ENCODE measurements at places on chromosomes 6 and 20. TPM values are rescaled to one million over a fixed set of nuclear protein-coding genes. Genes with fewer than 3 reads are reported as not detected.
A peak's percentile ranks its signal among the peaks of the same experiment; 100 is the strongest.

DNA sequence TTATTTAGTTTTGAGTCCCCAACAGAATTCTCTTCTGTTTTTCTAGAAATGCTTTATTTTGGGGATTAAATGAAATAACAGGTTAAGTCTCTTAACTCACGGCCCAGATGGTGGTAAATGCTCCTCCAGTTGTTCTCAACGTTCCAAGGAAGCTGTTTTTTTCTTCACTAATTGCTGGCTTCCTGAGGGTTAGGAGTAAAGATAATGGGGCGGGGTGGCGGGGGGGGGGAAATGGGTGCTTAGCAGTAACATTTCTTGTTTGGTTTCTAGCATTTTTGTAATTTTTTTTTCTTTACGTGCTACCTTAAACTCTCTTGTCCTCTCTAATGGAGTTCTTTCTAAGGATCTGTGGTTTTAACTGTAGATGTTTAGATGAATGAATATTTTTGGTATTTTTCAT lies 2.2 kb downstream of the SRSF3 start:
- no peak for DNase-seq

DNA sequence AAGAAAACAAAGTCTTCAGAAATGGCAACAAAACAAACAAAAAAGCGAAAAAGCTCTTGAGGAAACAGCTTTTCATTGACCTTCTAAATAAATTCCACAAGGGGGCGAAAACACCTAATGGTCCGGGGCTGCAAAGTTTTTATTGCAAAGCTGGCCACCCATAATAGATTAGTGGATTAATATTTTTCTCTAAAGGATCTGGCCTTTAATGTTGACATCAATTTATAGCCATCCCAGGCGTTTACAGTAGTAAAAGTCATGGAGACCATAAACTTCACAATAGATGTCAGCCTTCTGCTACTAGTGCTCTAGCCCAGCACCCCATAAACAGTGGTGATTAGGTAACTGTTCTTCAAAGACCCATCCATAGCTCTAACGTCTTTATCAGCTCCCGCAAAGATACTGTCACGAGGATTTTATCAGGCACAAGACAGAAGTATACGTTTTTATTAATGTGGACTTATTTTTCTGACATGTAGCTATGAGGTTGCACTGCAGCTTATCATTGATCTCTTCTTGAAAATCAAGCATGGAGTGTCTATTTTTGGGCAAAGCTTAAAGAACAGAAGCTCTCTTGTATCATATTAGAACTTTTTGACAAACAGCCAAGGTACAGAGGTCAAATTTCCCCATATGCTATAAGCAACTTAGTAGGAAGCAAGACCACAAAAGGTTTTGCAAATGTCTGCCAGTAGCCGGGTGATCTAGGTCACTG lies 4.7 kb downstream of the CITED2 start:
- DNase-seq = no peak

DNA sequence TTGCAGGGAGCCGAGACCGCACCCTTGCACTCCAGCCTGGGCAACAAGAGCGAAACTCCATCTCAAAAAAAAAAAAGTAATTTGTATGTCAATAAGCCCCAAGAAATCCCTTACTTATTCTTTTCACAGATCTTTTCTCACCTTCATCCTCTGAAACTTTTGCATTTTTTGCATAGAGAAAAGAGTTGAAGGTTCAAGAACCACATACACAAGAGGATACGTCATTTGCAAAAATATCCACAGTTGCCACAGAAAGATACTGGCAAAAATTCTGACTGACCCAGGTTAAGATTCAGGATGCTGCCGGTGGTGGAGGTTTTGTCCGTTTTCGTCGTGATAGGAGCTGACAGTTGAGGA lies 94.5 kb downstream of the ZMYND8 start:
- DNase-seq = no peak

DNA sequence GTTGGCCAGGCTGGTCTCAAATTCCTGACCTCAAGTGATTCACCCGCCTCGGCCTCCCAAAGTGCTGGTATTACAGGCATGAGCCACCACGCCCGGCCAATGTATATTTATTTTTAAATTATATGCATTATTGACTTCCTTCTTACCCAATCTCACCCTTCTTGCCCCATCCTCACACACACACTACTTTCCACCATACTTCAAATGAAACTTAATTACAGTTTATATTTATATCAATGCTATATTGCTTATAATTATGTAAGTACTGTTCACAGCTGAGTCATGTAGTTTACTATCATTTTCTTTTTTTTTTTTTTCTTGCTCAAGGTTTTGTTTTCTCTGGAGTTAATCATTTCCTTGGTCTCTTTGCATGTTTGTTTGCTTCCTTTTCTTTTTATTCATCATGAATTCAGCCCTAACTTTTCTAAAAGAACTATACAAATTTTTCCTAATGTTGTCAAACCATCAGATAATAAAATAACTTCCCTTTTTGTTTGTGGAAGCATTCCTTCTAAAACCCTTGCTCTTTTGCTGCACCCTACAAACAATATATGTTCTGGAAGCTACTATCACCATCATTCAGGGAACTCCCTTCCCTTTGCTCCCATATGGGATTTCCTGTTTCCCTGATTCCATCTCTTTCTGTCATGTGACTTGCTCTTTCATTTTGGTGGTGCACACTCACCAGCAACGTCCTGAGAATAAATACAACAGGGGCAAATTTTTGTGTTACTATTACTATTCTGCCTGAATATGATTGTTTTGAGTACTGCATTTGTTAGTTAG lies 201.7 kb upstream of the SASH1 start:
- no peak for DNase-seq

DNA sequence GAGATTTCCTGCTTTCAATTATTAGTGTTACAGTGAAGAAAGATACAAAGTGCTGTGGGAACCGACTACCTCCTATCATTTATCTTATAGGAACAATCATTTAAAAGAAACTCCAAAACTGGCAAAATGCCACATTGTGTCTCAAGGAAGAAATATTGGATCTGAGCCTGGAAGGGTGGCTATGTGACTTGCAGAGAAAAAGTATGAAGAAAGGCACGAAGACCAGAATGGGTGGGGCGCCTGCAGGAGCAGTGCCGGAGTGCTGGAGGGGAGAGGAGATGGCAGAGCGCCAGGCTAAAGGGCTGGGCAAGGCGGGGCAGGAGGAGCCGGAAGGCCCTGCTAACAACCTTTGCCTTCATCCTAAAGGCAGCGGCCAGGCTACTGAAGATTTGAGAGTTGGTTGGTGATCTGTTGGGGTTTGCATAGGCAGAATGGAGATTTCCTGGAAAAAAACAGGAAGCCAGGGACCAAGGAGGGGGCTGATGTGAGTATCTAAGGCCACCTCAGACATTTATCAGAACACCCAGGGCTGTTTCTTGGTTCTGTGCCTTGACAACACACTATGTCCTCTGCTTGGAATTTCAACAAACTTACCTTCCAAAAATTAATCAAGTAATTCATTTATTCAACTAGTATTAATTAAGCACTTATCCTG lies 125.6 kb downstream of the MAFB start:
- DNase-seq = peak; percentile 83

DNA sequence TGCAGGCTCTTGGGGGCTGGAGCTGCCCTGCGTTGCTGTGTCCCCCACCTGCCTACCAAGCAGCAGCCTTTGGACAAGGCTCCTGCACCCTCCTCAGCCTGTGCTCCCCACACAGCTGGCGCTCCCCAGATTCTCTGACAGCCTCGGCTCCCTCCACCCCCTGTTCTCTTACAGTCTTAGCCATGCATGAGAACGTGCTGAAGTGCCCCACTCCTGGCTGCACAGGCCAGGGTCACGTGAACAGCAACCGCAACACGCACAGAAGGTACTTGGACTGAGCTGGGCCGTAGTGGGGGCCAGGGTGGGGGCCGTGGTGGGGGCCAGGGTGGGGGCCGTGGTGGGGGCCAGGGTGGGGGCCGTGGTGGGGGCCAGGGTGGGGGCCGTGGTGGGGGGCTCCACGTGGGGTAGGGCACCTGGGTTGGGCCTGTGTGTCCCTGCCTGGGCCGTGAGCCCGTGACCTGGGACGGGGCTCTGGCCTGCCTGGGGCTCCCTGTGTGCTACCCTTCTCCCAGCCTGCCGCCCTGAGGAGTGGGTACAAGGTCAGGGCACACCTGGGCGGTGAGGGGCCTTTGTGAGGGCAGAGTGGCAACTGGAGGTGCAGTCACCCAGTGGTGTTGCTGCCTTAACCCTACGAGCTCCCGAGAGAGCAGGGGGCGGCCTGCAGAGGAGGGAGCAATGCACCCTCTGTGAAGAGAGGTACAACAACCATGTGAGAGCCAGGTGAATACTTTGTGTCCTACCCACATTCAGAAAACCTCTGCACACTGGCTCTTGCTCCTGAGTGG lies 43.5 kb upstream of the PCMTD2 start:
- DNase-seq = no peak

DNA sequence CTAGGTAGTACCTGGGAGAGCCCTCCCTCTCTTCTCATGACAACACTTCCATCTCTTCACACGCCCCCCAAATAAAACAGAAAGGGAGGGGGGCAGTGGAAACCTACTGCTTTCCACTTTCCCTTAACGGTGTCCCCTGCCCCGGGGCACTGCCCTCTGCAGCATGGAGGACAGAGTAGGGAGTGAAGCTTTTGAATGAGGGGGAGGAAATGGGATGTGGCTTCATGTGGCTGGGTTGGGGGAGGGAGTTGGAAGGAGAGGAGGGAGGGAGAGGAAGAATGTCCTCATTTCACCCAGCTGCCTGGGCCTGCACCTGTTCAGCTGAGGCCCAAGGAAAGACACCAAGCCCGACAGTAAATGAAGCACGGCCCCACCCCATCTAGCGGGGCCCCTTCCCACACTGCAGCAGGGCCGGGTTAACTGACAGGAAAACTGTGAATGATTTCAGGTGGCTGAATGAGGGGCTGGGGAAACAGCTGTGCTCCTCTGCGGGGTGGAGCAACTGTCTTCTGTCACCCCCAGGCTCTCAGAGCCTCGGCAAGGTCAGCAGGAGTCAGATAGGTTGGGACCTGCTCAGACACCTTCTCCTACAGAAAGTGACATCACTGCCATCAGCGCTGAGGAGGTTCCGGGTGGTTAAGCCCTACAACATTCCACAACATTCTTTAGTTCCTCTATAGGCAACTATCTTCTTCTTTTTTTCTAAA lies 40.0 kb upstream of the TAF8 start:
- no peak for DNase-seq

- no peak for DNase-seq
These were observed 217.1 kb downstream of the FARS2 start for GRCh38 chr6:5478380-5478779.

C20orf144 gene
- total RNA-seq = 0.09 TPM
